ENCODE measurements at places on chromosomes 1 and 21.

GRCh38 chr1:201648907-201649721 is 110.2 kb downstream of the NAV1 start:
- DNase-seq: no peak

DNA sequence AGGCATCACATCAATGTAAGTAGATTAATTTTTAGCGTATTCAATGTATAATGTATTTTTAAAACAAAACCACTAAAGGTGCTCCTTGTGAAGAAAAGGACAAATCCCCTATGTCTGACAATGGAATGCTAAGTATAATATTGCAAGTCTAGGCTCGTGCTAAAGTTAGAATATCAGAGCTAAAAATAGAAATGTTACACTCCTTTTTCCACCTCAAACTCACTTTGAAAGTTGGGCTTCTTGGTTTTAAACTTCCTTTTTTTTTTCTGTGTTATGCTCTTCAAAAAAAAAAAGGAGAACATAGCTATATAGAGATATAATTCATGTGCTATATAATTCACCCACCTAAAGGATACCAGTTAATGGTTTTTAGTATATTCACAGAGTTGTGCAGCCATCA is 3.6 kb upstream of the SERBP1 start:
- no peak for DNase-seq

DNA sequence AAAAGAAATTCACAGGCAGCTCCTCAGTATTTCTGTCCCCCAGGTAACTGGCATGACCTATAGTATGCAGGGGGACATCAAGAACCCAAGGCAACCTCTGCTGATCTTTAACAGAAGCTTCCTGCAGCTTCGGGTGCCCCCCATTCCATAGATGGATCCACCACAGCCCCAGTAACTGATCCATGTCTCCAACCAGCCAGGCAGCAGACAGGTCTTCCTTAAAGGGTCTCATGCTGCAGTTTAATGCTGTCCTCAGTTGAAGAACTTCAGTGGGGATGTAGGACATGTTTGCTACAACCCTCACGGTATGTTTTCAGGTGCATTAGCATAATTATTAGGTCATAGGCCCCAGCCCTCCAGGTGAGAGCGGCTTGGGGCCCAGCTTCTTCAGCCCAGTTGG is 90.9 kb upstream of the OLIG2 start:
- DNase-seq: no peak

DNA sequence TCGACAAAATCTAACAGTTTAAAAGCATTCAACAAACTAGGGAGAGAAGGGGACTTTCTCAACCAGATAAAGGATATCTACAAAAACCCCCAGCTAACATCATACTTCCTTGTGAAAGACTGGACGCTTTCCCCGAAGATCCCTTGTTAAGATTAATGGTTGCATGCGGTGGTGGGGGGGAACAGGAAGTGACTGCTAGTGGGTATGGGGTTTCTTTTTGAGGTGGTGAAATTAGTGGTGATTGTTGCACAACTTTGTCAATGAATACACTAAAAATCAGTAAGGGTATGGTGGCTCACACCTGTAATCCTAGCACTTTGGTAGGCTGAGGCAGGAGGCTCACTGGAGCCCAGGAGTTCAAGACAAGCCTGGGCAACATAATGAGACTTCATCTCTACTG is 26.9 kb upstream of the EYA3 start:
- DNase-seq: no peak

DNA sequence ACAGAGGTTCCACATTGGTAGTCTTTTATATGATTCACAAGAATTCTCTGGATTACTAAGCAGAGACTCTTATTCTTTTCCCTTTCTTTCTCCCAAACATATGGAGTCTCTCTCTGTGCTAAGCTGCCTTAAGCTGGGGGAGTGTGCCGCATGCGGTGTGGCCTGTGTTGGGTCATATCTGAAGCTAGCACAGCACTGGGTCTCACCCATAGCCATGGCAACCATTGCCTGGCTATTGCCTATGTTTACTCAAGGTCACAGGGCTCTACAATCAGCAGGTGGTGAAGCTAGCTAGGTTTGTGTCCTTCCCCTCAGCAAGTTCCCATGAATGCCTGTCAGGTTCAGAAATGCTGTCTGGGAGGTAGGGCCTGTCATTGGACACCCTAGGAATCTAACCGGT is 73.6 kb upstream of the ZRANB2 start:
- DNase-seq: no peak

DNA sequence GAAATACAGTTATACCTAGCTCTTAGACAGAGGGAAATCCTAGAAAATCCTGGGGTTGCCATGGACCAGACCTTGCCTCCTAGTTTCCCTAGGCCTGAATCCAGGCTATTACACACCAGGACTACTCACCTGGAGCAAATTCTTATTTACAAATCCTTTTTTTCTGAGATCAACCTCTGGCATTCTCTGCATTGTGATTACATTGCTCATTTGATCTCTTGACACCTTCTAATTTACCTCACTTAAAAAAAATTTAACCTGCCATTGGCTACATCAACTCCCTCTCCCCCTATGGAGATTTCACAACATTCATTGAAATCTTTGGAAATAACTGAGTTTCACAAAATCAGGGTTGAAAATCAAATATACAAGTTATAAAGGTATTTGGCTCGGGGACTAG is 2.9 kb upstream of the C1orf105 start:
- no peak for DNase-seq

- DNase-seq: no peak
Observed at GRCh38 chr1:97906567-97907241, 14.1 kb downstream of the DPYD start.

GRCh38 chr1:53617851-53618499 is 121.0 kb downstream of the GLIS1 start:
- DNase-seq: no peak

- DNase-seq: peak; percentile 59
Observed at GRCh38 chr1:163410073-163410999, 88.6 kb downstream of the NUF2 start.

- no peak for DNase-seq
Observed at GRCh38 chr1:24412408-24412807, 1.2 kb downstream of the STPG1 start.

DNA sequence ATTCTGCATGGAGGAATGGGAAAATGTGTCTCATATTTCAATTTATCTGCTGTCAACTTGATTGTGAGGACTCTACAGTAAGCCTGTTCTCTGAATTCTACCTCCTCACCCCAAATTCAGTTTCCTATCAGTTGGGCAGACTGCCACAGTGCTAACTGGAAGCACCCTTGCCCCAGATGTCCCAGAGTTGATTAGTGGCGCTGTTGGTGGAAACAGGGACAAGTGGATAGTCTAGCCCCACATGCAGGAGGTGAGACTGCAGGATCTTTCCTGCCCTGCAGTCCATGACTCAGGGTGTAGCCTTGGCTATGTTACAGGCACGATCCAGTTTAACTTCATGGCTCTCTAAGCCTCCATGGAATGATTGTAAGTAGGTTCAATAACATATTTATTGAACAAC is 22.1 kb downstream of the ADAM30 start:
- no peak for DNase-seq

DNA sequence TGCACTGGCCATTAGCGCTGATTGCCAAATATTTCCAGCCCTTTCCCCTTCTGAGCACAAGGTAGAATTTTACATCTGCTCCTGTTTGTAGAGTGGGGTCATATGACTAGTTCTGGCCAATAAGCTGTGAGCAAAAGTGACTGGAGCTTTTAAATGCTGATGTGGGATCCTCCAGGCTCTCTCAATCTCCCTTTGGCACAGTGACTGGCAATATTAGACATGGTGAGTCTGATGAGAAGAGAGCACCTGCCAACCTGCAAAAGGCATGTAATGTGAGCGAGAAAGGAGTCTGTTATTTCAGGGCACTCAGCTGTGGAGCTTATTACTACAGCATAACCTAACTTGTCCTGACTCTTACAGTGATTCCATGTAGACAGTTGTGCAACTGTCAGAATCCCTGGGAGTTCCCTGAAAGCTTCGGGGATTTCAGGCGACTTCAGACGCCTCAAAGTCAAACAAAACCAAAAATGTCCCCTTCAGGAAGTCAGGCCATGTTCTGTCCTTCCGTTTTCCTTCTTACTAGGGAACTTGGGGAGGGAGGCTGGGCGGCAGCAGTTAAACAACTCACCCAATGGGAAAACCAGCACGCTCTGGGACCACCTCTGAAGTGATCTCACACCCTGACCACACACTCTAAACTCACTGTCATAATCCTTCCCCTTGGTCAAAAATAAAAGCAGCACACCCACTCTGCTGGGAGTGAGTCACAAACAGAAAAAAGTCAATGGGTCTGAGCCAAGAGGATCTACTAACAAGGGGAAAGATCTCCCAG is 3.6 kb upstream of the RASSF5 start:
- DNase-seq: no peak

- DNase-seq: no peak
Observed at GRCh38 chr1:227901906-227902640, 45.7 kb downstream of the WNT9A start.

GRCh38 chr1:22048351-22049192 is 3.9 kb upstream of the CDC42 start:
- no peak for DNase-seq
